Smooth muscle cell of the brain vasculature (primary cell): ENCODE measurements at places on chromosomes 2 and 18.

GRCh38 chr2:146806364-146807005 is 1038.3 kb upstream of the ACVR2A start:
- DNase-seq = no peak

- DNase-seq = no peak
Measured at GRCh38 chr2:221518201-221518934, 53.7 kb downstream of the EPHA4 start.

DNA sequence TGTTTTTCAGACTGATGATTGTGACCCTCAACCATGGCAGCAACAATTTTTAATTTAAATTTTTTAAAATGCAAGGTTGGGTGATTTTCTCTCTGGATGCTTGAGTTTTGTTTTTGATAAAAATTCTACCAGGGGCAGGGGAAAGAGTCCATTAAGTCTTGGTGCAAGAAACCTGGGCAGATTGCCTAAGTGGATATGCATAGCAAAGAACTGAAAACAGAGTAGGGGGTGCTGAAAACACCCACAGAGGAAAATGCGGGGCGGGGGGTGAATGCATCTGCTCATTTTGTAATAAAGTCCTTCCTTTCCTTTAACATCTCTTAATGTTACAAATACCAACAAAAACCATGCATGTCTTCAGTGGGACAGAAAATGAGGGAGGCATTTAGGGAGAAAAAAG is 138.0 kb downstream of the NEDD4L start:
- no peak for DNase-seq

- no peak for DNase-seq
Measured at GRCh38 chr18:62224229-62224628, 37.2 kb downstream of the RELCH start.

DNA sequence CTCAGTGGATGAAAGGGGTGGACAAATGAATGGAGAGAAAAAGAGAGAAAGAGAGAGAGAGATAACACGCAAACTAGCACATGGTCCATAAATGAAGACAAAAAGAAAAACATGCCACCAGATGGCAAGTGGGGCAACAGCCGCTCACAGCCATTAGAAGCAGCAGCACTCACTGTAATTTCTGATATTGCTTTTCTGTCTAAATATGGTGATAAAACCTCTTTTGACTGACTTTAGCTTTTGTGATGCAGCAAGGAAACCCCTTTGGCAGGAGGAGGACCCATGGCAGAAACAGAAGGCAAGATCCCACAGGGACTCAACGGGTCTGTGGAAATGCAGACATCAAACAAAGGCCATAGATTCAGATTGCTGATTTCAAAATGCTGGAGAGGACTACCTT is 88.0 kb upstream of the CDH20 start:
- no peak for DNase-seq

GRCh38 chr2:38709567-38710194 is 41.5 kb downstream of the SRSF7 start:
- no peak for DNase-seq

- DNase-seq = no peak
Measured at GRCh38 chr2:190529486-190530247, 4.9 kb downstream of the NEMP2 start.

DNA sequence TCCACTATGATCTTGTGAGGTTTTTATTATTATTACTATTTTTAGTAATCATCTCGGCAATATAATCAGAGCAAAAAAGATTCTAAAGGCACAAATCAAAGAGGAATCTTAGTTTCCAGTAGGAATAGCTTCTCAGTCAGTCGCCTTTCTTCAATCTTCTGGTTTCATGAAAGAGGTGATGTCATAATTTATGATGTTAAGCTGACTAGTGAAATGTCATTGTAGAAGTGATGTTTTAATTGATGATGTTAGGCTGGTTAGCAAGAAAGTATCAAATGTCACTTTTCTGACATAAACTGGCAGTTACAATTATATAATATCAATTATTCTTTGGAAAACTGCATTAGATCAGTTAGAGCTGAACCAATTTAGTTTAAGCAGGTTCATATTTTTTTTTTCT is 476.7 kb upstream of the ETAA1 start:
- no peak for DNase-seq

DNA sequence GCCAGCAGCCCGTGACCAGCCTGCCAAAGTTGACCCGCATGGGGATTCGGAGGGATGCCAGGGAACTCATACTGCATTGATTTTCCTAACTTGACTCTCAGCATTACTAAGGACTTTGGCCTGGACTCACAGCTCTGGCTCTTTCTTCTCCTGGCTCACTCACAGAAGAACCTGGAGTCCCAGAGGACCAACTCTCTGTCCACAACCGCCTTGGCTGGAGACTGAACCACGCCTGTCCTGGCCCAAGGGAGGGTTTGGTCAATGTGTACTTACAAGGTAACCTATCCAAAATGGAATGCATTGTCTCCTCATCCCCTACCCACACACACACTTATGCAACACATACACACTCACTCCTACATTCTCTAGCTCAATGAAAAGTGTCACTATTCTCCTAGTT is 135.6 kb upstream of the KLHL29 start:
- DNase-seq = no peak

DNA sequence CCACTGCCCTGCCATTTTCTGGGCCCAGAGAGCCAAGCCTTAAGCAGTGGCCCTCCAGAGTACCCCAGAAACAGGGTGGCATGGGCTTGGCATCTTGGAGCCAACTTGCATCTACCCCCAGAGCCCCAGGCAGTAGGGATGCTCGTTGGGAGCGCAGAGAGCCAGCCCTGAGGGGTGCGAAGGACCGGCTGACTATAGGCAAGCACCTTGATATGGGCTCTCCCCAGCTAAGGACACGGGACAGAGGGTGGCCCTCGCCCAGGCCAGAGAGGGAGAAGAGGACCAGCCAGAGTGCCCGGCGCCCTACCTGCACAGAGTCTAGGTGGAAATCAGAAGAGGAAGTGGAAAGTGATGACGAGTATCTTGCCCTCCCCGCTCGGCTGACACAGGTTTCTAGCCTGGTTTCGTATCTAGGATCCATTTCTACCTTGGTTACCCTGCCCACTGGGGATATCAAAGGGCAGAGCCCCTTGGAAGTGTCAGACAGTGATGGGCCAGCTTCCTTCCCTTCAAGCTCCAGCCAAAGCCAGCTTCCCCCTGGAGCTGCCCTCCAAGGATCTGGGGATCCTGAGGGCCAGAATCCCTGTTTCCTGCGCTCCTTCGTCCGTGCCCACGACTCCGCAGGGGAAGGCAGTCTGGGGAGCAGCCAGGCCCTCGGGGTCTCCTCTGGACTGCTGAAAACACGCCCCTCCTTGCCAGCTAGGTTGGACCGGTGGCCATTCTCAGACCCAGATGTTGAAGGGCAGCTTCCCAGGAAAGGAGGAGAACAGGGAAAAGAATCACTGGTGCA is 16.2 kb downstream of the CEP68 start:
- no peak for DNase-seq

DNA sequence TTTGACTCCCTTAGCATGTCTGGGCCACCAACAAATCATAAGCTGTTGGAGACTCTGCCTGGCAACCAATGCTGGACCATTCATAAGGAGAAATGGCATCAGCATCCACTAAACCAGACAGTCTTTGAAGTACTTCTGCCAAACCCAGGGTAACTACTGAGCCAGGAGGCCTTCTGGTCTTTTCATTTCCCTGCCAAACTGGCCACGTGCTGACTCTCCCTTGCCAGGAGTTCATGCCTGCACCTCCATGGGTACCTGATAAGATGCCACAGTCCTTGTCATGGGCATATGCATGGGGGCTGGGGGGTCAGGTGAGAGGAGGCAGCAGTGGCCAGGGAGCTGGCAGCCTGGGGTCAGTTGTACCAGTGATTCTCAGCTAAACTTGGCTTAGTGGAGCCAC is 34.2 kb upstream of the DAPL1 start:
- DNase-seq = no peak

DNA sequence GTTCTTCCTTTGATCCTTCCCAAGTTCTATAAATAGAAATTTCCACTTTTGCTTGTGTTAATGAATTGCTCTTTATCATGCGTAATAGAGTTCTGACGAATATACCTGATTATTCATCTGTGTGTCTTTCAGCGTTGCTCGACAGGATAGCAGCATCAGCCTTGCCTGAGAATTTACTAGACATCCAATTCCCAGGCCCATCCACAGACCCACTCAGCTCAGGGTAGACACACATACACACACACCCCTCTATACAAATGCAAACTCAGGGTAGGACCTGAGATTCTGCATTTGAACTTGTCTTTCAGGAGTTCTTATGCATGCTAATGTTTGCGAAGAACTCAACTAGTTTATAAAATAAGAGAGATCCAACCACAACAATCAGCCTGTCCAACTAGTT is 343.4 kb upstream of the GYPC start:
- no peak for DNase-seq

DNA sequence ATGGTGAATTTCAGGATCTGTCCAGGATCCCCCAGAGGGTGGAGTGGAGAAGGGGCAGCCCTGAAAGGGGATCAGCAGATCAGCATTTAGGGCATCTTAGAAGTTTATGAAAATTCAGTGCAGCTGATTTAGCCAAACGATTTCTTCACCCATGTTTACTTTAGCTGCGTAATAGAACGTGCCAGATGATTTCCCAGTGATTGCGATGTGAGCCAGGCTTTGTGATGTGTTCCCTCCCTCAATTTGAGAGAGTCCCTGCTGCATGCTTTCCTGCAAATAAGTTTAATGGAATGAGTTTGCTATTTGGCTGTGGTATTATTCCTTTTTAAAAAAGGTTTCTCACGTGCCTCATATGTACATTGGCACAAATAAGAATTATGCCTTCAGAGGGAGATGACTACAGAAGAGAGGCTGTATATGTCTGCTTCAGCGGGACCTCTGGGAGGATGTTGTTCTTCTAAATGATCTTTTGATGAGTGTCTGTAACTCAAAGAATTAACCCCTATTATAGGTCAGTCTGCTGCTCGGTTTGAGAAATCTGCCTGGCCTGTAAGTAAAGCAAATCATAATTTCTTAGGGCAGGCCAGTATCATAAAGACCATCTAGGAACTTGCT is 111.9 kb downstream of the MRO start:
- no peak for DNase-seq

DNA sequence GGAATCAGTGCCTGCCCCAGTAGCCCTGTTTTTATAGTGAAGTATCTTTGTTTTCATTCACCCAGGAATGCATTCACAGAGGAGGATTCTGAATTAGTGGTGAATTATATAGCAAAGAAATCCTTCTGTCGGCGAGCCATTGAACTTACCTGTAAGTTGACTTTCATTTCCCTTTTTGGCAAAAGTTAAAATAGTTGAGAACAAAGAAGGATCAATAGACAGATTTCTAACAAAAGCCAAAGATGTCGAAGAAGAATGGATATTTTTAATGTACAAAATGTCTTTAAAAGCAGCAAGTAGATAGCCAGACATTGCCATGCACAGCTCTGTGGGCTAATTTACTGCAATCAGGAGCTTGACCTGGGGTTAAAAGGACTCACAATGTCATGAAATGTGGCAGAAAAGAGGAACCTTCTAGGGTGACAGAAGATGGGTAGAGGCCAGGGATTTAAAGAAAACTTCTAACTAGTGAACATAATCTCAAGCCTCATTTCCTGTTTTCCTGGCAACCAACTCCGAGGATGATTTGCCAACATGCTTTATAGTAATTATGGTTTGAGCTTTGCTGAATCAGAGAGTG is 53.8 kb upstream of the TMEM87B start:
- no peak for DNase-seq

- DNase-seq = no peak
Measured at GRCh38 chr18:8049147-8049546, 482.0 kb downstream of the PTPRM start.

DNA sequence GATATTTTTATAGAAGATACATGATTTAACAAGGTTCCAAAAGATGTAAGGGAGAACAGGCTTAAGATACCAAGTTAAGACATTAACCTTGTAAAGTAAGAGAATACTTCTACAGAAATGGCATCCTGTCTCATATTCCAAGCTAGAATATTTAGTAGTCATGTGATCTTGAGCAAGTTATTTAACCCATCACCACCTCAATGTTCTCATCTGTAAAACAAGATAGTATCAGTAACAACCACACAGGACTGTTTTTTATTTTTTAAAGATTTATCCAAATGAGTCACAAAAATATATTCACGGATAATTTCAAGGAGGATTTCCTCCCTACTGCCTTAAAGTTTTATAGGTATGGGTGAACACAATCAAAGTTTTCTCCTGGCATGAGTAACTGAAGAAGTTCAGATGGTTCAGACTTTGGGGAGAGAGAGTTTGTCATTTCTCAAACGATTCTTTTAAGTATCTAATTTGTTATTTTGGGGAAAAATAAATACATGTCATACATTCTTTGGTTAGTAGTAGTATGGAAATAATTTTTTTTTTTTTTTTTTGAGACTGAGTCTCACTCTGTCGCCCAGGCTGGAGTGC is 25.9 kb downstream of the ROCK1 start:
- DNase-seq = no peak

- no peak for DNase-seq
Measured at GRCh38 chr18:22667156-22667555, 249.4 kb upstream of the CTAGE1 start.

- DNase-seq = no peak
Measured at GRCh38 chr2:66717218-66717905, 282.4 kb downstream of the MEIS1 start.

DNA sequence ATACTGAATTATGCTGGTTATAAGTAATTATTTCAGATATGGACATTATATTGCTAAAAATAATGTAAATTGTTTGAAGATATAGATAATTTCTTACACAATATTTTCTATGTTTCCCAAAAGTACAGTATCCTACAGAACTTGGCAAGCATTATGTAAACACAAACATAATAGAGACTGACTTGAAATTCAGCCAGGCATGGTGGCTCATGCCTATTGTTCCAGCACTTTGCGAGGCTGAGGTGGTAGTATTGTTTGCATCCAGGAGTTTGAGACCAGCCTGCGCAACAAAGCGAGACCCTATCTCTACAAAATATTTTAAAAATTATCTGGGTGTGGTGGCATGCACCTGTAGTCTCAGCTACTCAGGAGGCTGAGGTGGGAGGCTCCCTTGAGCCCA is 1300.5 kb upstream of the DDX18 start:
- DNase-seq = no peak

- no peak for DNase-seq
Measured at GRCh38 chr2:211900000-211900399, 638.6 kb downstream of the ERBB4 start.

- no peak for DNase-seq
Measured at GRCh38 chr2:75079575-75079974, 119.7 kb downstream of the TACR1 start.

DNA sequence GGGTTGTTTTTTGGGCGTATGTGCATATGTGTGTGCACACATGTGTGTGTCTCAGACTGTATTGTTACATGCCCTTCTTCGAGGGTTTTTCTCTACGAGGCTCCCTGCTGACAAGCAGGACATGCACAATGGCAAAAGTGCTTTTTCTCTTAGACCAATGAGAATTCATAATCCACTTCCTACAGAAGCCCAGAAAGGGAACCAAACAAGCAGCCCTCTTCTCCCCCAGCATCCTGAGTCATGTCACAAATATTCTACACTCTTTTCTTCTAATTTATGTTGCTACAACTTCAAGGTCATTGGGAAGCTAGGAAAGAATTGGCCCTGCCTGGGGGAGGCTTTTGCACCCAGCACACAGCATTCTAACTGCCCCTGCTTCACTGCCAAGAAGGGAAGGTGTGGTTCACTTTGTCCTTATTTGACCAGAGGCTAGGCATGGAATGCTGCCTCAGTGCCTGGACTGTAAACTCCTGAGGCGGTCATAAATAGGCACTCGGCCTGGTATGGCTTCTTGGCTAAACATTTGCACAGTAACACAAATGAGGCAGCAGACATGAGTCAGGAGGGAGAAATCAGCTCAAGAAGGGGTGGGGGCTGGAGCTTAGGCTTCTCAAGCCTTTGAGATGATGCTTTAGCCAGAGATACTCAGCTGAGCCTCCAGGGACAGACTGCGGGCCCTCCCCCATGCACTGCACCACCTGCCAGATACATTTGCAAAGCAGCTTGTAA is 92.7 kb upstream of the KLF7 start:
- peak; percentile 64 for DNase-seq

GRCh38 chr2:191481305-191482070 is 196.4 kb upstream of the NABP1 start:
- no peak for DNase-seq
